ENCODE measurements at places on chromosomes 3 and 15.

DNA sequence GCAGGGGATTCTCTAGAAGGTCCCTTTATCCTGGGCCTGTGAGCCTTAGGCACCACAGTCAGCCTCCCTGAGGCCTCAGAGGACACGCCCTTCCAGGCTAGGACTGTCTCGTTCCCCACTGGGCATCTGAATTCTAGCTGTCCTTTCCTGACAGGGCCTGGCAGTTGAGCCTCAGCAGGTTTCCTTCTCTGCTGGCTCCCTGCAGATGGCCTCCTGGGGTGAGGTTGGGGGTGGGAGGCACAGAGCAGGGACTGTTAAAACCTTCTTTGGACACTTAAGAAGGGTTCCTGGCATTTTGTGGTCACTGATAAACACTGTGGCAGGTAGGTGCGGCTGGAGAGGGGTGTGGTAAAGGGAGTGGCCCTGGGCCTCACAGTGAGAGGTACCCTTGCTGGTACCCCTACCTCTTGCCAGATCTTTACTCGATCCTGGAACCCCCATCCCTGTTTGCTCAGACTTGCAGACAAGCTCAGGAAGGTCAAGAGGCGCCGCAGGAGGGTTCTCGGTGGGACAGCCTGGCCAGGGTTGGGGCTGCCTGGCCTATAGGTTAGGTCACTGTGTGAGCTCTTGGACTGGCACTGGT, 8.5 kb downstream of the CLK3 start:
- DNase-seq, result no peak

- no peak for DNase-seq
These were observed 43.8 kb upstream of the RAB6B start for GRCh38 chr3:133939463-133939835.

DNA sequence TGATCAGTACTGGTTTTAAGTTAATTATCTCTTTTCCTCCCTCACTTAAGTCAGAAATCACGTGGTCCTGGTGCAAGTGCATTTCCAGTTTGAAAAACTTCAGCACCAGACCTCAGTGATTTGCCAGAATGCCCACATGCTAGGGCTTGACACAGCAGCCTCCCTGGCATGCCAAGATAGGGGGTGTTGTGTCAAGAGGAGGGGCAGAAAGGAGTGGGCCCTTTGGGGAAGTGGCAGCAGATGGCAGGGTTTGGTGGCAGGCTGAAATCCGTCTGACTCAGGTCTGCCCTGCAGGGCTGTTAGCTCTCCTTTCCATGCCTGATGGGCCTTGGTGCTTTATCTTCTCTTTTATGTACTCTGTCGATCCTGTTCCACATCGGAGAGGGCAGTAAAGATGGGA, 23.4 kb downstream of the PXK start:
- no peak for DNase-seq

GRCh38 chr3:21835264-21835663, 84.3 kb upstream of the ZNF385D start:
- no peak for DNase-seq

GRCh38 chr15:86629409-86630356, 550.0 kb downstream of the AGBL1 start:
- no peak for DNase-seq

DNA sequence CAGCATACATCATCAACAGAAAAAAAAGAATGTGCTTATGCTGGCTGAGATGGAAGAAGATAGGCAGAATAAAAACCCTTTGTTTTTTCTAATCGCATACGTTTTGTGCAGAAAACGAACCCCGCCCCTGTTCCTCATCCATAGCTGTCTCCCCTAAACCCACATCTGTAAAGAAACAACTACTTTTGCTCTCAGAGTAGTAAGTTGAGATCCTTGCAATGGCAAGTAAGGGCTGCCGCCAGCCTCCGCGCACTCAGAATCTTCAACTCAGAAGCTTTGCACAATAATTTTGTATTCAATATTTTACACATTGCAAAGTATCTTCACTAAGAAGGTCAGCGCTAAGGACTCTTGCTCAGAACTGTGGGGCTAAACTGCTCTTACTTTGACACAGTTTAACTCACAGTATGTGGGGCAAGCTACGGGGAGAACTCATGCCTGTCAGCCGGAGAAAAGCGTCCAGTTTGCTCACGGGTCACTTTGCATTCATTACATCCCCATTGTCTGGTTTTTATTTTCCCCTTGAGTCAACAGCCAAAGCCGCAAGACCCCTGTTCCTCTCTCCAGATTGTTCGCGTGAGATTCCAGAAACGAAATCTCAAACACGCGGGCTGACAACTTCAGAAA, 1.0 kb downstream of the LYSMD4 start:
- no peak for DNase-seq

DNA sequence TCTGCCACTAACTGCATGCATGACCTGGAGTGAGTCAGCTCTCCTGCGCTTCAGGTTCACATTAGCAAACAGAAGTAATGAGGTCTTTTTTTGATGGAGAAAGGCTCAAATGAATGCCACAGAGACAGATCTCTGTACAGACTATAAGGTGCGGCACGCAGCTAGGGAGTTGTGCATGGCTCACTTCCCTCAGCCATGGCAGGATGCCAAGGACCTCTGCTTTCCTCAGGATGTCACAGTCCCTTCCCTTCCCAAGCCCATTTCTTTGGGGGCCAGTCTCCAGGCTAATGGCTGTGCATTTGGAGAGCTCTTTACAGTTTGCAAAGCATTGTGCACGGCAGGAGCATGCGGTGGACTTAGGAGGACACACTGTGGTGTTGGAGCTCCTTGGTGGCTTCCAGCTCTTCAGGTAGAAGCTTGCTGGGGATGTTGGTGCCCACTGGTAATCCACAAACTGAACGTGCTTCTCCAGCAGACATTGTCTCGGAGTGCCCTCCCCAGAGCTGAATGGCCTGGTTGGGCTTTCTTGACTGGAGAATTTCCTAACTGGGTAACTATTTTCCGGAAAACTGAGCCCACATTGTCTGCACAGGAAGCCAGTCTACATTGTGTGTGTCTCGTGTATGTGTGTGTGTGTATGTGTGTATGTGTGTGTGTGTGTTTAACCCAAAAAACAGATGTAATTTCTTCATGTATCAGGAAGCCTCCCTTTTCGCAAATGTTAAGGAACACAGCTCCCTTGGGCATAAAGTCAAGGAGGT, 172.5 kb upstream of the TLE3 start:
- DNase-seq, result no peak

DNA sequence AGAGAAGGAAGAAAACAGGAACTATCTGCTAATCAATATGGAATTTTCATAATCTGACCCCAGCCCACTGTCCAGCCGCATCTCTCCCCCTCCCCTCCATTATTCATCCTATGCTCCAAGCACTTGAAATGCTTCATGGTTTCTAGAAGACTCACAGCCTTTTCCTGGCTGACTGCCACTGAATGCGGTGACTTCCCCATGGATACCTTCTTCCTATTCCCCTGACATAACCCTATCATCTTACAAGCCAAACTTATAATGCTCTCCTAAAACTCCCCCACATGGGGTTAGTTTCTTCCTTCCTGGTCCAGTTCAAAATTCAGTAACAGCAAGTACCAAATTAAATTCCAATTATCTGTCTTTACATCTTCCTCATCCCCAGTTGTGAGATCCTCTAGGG, 31.2 kb upstream of the PTX3 start:
- DNase-seq, result no peak

GRCh38 chr15:67147396-67147949, 82.1 kb downstream of the SMAD3 start:
- no peak for DNase-seq

DNA sequence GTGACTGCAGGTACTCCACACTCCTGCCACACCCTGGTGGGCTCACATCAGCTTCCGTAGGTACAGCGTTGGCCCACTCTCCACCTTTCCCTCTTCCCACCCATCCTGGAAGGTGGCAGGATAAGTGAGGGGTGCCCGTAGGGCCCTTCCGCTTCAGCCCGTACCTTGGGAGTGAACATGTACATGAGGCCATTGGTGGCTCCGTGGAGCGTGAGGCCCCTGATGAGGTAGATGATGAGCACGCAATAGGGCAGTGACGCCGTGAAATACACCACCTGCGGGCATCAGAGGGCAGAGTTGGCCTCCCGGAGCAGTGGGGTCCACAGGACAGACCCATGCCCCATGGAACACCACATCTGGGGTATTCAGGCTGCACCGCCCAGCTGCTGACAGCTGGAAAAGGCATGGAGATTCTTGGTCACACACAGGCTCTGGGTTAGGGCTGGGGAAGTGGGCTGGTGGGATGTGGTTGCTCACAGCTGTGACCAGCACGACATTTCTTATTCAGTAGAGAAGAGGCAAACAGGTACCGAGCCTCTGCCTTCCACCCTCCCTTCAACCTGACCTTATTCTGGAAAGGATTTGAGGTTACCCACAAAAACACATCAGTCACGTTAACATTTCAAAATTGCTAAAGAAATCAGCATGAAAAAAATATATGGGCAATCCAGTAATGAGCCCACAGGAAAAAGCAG, 23.8 kb downstream of the SLC6A20 start:
- no peak for DNase-seq

DNA sequence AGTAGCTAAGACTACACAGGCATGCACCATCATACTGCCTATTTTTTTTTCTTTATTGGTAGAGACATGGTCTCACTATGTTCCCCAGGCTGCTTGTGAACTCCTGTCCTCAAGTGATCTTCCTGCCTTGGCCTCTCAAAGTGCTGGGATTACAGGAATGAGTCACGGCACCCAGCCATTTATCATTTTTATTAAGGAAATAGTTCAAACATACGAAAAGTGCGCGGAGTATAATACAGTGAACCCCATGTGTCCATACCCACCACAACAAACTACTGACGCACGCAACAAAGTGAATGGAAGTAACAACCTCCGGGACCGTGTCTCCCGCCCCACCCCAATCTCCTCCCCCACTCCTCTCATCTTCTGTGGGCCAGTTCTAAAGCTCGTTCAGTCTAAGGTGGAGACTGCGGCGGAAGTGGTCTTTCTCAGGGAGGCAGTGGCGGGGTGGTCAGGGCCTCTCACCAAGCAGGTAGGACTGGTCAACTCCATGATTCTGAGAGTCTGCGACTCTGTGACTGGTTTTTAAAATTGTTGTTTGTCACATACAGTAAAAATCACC, 42.1 kb downstream of the DNAJB8 start:
- DNase-seq, result no peak

DNA sequence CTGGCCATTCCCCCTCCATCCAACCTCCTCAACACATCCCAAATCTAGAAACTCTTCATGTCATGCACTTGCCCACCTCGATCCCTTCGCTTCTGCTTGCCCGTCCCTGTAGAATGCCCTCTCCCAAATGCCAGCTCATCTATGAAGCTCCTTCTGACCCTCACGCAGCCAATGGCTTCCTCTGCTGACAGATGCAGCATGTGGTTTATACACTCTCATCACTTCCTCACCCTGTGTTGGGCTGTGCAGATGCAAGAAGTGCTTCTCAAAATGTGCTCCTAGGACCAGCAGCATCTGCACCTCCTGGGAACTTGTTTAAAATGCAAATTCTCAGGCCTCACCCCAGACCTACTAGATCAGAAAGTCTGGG, 51.7 kb downstream of the SEMA5B start:
- no peak for DNase-seq

DNA sequence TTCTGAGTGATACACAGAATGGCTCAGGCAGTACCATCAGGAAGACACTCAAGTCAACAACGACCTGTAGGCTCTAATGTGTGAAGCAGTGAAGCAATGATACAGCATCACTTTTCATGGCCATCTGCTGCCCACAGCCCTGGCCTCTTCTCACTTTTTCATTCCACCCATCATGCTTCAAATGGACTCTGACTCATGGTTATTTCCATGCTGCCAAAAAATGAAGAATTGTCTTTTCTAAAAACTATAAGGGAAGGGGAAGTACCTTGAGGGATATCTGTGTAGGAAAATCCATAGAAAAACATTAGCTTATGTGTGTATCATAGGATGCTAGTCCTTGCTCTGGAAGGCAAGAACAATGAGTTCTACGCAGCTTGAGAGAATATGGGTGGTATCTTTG, 11.5 kb downstream of the HGD start:
- DNase-seq, result no peak
